Left lung (tissue), 14 donors: ENCODE measurements at places on chromosomes 2 and 18. TPM values are rescaled to one million over a fixed set of nuclear protein-coding genes. Genes with fewer than 3 reads are reported as not detected.

- no peak for DNase-seq
- H3K4me3 ChIP-seq, result no peak overlapping the region
- H3K27me3 ChIP-seq, result no peaks in the 10 kb centered on the region
- H3K4me1 ChIP-seq, result no peaks in the 10 kb centered on the region
- no peaks in the 10 kb centered on the region for H3K36me3 ChIP-seq
Measured at GRCh38 chr2:224196810-224197209, 157.7 kb upstream of the SERPINE2 start.

DNA sequence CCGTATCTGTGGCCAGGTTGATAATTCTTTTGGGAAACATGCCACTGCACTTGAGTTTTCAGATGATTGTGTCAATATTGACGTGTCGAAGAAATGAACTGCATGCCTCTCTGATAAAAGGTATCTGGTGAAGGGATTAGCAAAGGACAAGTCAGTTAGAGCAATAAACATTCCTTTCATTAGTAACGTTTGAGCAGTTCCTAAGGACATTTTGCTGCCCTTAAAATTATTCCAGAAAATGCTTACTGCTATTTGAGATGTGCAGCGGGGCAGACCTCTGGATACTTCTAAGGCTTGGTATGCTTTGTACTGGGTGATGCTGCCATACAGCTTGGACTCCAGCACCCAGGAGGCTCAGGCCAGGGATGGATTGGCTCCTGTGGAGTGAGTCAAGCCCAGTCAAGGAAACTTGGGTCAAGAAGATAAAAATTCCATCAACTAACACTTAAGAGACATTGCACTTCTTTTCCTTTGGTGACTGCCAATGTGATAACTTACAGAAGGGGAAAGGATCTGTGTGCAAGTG is 166.7 kb downstream of the FHOD3 start:
- no peak overlapping the region for H3K27ac ChIP-seq
- H3K4me1 ChIP-seq, result no peaks in the 10 kb centered on the region
- no peaks in the 10 kb centered on the region for H3K36me3 ChIP-seq
- no peak overlapping the region for H3K4me3 ChIP-seq
- no peaks in the 10 kb centered on the region for H3K27me3 ChIP-seq

GRCh38 chr2:9638532-9638931 is 7.7 kb upstream of the YWHAQ start:
- H3K27ac ChIP-seq, result peak overlapping the region; percentile 33
- peak; percentile 80 for DNase-seq
- H3K4me3 ChIP-seq, result no peak overlapping the region

- no peaks in the 10 kb centered on the region for H3K27me3 ChIP-seq
- H3K36me3 ChIP-seq, result peaks cover 76% of the 10 kb centered on the region
- no peak for DNase-seq
Measured at GRCh38 chr2:197538412-197538811, 22.5 kb downstream of the MOB4 start.

DNA sequence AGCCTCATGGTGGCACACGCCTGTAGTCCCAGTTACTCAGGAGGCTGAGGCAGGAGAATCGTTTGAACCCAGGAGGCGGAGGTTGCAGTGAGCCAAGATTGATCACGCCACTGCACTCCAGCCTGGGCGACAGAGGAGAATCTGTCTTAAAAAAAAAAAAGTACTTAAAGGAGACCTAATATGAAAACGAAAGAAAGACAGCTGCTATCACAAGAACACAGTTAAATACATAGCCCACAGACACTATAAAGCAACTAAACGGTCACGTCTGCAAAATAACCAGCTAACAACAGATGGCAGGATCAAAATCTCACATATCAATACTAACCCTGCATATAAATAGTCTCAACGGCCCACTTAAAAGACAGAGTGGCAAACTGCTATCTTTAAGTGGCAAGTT is 43.9 kb upstream of the TACR1 start:
- H3K27ac ChIP-seq, result no peak overlapping the region
- H3K27me3 ChIP-seq, result no peaks in the 10 kb centered on the region
- no peak overlapping the region for H3K4me3 ChIP-seq

The KCNJ3 gene
- total RNA-seq, result 0.10 TPM

The PIEZO2 gene
- 77.7 TPM for total RNA-seq

The CAVIN2 gene
- 76.9 TPM for total RNA-seq

The TAF1B gene
- 22.1 TPM for total RNA-seq
